Stimulated activated CD4-positive, alpha-beta T cell treated with anti-CD3 and anti-CD28 coated beads, Interleukin-2, amount 100 ng/mL, for 48 hours (primary cell): ENCODE measurements at places on chromosomes 11 and 22.

GRCh38 chr22:24576778-24577177 lies 16.1 kb downstream of the LRRC75B start:
- no peak for DNase-seq

- peak; percentile 39 for DNase-seq
Measured at GRCh38 chr22:38262051-38262795, 10.6 kb downstream of the TMEM184B start.

DNA sequence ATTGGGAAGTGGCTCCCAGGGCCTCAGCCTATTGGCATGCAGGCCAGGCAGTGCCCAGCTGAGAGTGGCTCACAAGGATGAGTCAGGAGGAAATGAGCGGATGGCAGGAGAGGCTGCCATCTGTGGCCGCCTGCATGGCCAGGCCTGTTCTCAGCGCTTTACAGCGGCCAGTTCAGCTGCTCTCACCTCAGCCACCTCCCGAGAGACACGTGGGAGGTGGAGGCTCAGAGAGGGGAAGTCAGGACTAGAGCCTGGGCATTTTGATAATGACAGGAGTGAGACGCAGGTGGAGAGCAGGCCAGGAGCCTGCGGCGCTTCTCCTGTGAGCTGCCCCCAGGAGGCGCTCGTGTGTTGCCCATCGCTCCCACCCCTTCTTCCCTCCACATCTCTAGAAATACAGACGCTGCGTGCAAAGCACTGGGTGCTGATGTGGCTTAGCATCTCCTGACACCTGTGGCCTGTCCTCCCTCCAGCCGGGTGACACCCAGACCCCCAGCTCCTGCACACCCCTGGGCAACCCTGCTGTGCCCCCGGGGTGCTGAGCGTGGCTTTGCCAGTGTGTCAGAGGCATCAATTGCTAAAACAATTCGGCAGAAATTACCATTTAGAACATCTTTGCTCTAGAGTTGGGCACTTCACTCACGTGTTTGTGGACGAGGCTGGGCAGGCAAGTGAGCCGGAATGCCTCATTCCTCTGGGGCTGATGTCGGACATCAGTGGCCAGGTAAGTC lies 21.4 kb upstream of the PANX2 start:
- peak; percentile 62 for DNase-seq

DNA sequence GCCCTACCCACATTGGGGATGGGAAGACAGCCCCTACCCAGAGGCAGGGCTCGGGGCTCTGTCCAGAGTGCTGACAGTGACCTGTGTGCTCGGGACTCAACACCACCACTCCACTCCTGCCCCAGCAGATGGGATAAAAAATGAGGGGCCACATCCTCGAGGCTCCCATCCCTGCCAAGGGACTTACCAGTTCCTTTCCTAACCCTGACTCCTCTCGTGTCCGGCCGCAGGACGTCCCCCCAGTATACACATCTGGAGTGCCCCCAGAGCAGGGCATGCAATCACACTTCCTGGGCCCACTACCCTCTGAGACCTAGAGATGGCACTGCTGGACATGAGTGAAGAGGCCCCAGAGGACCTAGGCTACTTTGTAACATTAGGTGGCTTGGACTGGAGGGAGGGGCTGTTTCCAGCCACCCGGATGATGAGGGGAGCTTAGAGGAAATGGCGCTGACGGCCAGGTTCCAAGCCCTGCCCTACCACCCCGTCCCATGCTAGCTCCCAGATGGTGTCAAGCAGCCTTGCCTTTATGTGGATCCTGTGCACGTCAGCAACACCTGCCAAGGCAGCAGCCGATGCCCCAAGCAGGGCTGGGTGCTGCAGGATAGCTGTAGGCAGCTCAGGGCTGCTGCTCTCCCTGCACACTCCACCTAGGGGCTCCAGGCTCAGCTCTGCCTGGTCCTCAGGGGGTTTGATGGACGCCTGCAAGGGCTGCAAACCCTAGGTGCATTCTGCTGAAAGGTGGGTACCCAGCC lies 86.6 kb downstream of the DGCR2 start:
- no peak for DNase-seq

DNA sequence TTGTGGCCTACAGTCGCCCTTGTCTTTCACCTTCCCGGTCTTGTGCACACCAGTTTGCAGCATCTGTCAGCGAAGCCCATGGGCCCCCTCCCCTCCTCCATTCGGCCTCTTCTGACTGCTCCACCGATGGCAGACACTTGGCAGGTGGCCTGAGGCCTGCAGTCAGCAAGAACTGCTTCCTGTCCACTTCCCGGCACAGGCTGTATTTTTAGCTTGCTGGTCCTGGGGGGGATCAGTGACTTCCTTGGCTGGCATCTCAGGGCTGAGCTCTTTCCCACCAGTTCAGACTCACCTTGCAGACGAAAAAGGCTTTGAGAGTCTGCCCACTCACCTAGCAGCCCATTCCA lies 106.4 kb downstream of the SYN3 start:
- no peak for DNase-seq

- DNase-seq: no peak
Measured at GRCh38 chr11:93783765-93784144, 327 bp upstream of the MED17 start.

DNA sequence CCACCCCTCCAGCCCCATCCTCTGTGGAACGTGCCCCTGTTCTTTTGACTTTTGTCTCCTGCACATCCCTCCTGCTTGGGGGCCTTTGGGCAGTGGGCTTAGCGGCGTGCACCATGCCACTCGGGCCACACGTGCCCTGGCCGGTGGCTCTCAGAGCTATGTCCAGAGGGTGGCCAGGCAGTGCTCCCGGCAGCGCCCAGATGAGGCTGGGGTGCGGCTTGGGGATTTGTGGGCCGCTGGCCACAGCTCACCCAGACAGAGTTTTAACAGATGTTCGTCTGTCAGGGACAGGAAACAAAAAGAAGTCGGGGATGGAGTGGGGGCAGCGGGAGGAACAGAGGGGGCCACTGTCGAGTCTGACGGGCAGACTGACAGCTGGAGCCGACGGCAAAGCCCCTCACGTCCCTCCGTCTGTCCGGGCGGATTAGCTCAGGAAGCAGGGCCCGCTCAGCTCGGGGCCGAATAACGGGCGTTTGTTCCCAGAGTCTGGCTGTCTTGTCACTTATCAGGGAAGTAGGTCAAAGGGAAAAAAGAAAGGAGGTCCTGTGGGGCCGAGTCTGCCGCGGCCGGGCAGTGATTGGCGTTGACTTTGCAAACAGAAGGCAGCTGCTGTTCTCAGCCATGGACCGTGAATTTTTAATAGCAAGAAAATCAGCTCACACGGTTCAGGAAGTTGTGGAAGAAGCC lies 61.6 kb downstream of the LRP5 start:
- DNase-seq: no peak

DNA sequence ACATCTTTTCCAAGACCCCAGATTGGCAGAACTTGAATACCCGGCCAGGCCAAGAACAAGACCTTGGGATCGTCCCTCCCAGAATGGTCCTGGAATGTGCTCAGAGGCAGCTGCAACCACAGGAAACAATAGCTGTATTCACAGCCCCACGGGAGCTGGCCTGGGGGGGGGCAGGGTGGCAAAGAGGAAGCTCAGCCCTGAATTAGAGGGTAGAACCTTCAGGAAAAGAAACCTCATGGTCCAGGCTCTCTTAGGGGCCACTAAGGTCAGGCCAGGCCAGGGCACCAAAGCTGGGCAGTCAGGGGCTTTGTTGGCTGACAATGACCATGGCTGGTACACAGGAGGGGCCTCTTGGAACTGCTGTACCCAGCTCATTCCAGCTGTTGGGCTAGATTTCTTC lies 17.3 kb downstream of the RPL27A start:
- DNase-seq: no peak

DNA sequence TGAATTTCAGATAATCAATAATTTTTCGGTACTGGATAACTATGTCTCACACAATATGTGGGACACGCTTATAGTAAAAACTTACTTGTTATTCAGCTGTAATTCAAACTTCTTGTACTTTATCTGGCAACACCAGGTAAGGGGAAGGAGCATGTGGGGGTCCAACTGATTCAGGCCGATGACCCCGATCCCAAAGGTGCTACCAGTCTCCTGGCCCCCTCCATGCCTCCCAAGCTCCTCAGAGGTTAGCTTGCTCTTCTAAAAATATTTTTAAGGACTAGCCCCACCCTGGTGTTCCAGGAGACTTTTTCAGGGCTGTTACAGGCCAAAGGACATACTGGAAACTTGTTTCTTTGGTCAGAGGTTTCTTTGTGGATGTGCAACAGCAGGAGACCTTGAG lies 61.8 kb upstream of the ALX4 start:
- DNase-seq: no peak

DNA sequence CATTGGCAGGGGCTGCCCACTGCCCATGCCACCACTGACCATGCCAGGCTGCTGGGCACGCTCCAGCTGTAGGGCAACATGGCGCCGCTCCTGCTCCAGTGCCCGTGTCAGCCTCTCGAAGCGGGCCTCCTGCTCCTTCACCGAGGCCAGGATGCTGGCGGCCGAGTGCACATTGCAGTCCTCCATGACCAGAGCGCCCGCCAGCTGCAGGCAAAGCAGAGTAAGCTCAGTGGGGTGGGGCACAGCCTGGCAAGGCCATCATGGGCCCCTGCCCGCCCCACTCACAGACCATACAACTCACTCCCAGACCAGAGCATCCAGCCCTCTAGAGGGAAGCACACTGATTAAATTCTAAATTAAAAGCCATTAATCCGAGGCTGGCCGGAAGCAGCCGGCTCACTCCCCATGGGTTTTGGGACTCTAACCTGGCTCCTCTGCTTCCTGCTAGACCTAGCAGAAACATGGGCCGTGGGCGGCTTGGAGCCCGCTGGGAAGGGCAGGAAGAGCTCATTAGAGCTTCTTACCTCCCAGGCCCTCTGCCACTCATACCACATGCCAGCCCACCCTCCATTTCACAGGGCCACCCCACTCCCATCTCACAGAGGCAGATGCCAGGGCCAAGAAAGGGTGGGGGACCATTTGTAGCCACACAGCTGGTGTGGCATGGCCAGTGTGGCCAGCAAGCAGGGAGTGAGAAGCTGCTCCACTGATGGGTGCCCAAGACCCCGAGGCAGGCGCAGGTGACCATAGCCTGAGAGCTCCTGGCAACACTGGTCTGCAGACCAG lies 25.8 kb downstream of the ARVCF start:
- DNase-seq: no peak

DNA sequence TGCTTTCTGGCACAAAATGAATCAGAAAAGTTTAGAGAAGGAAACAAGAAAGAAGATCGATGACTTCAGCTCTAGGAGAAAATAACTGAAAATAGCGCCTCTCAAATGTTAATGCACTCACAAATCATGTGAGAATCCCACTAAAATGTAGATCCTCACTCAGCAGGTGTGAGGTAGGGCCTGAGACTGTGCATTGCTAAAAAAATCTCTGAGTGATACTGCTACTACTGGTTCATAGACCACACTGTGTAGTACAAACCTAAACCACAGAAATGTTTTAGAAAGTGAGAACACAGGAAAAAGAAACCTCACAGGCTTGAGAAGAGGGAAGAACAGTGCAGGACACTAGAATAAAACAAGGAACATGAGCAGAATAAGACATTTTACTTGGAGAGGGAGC lies 2.0 kb downstream of the OR8D4 start:
- DNase-seq: no peak

DNA sequence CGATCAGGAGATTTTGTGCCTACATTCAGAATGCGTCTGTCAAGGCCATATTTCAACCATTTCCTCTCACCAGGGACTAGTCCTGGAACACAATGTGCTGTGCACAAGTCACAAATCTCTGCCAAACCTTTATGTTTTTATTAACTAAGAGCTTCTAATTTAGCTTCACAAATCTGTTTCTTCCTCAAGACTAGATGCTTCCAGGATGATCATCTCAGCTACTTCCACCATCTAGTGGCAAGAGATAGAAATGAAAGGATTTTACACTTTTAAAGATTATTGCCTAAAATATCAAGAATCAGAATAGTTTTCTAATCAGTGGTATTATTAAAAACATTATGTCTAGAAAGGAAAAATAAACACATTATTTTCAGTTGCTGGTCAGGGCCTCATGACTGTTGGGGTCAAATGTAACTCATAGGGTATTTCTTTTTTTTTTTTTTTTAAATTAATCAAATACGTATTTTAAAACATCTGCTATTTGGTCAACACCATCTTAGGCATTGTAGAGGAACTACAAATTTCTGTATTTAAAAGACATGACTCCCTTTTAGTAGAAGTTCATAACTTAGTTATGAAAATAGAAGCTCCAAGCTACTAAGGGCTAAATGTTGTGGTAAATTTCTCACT lies 1102.6 kb downstream of the DLG2 start:
- DNase-seq: no peak

GRCh38 chr11:25860677-25861450 lies 471.1 kb upstream of the ANO3 start:
- DNase-seq: no peak

DNA sequence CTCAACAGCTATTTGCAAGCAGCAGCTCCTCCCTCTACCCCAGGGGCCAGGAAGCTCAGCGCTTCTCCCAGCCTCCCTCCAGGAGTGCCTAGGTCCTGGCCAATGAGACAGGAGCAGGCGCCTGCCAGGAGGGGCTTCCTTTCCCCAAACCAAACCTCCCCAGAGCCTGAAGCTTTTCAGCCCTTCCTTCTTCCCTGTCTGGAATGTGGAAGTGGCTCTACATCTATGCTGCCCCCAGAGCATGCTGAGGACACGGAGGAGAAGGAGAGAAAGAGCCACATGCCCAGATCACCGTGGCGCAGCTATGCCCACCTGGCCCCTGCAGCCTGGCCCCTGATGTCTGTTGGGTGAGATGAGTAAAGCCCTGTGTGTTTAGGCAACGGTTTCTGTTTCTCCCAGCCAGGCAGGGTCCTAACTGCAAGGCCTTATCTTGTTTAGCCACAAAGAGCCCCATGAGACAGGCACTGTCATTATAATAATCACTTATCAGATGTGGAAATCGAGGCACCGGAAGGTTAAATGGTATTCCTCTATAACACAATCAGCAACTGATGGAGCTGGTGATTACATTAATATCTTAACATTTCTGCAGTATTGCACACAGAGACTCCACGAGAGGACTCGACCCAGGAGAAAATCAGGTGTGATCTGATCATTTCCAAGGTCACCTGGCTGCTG lies 315.8 kb downstream of the CTTN start:
- no peak for DNase-seq

DNA sequence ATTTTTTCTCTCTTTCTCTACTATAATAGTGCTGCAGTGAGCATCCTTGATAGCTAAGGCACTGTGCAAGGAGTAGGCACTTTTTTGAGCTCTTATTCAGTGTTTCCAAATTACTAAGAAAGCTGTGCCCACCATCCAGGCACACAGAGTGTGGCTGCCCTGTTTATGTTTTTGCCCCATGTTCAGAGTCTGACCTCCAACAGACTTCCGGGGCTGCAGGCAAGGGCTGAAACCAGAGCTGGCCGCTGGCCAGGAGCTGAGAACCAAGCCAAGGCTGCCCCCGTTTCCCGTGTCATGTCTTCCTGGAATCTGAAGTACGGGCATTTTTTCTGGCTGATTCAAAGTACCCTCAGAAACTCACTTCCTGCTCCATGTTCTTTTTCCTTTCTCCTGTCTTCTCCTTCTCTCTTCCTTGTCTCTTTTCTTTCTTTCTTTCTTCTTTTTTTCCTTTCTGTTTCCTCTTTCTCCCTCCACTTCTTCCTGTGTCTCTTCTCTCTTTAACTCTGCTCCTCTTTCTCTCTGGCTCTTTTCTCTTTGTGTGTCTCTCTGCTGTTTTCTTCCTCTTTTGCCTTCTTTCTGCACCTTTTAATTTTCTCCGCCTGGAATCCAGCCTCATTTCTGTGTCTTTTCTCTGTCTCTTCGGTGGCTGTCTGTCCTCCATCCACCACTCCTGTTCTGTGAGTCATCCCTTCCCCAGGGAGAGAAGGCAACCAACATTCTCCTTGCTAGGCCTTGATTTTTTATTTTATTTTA lies 17.0 kb upstream of the KCTD14 start:
- DNase-seq: peak; percentile 34

GRCh38 chr22:36383110-36383581 lies 4.6 kb downstream of the MYH9 start:
- no peak for DNase-seq

- no peak for DNase-seq
Measured at GRCh38 chr22:20319041-20319744, 667 bp downstream of the DGCR6L start.
